ENCODE measurements at places on chromosomes 7 and 10. TPM values are rescaled to one million over a fixed set of nuclear protein-coding genes. Genes with fewer than 3 reads are reported as not detected.

DNA sequence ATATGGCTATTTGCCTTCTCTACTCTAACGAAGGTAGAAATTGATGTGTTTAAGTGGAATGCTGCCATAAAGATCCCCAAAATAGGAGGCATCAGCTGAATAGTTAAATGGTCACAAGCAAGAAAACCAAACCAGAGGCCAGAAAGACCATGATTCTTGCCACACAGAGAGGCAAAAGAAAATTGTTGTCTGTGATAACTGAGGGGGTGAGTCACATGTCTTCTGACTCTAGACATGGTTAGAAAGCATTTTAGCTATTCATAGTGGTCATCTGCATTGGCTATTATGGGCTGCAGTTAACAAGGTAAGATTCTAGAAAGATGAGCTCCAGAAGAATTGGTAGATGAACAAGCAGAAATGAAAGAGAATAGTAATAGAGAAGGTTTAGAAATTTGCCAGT is 361.4 kb upstream of the NPSR1 start:
- no peak for DNase-seq

DNA sequence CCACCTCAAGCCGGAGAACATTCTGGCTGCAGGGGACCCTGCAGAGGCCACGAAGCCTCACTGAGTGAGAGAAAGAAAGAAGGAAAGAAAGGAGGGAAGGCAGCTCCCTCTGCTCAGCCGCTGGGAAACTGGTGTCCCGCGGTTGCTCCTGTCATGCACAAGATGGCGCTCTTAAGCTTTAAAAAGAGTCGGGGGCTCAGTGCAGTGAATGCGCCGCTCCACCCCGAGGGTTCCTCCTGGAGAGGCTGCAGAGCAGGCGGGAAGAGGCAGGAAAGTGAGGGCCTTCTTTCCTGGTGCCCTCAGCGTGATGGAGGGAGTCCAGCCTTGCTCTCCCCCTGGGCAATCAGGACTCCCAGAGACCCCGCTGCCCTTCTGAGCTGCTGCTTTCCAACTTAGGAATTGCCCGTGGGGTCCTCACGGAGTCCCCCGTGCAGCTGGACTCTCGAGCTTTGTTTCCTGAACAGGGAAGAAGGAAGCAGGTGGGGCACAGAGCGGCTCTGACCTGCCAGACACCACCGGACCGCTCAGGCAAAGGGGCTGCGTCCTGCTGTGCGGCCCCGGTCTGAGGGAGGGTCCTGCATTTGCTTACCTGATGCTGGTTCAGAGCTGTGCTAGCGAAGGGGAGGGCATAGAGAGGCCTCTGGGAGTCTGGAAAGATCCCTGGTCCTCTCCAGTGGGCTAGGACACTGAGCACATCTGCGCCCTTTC is 141.9 kb upstream of the MKI67 start:
- no peak for DNase-seq

The COL1A2 gene
- 401 TPM for total RNA-seq

DNA sequence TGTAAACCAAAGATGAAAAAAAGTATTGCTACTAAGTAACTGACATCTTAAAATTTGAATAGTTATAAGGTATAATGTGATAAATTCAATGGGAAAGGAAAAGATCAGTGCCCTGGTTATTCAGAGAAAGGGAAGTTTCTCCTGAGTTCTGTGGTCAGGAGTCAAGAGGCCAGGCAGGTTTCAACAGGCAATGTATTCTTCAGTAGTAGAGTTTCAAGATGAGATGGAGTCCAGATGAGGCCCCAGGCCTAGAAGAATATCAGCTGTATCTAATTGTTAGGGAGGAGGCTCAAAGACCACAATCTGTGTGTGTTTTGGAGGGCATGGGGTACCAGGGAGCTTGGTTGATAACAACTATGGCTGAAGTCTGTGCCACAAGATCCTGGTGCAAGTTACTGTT is 101.4 kb upstream of the DLX6 start:
- DNase-seq: no peak

DNA sequence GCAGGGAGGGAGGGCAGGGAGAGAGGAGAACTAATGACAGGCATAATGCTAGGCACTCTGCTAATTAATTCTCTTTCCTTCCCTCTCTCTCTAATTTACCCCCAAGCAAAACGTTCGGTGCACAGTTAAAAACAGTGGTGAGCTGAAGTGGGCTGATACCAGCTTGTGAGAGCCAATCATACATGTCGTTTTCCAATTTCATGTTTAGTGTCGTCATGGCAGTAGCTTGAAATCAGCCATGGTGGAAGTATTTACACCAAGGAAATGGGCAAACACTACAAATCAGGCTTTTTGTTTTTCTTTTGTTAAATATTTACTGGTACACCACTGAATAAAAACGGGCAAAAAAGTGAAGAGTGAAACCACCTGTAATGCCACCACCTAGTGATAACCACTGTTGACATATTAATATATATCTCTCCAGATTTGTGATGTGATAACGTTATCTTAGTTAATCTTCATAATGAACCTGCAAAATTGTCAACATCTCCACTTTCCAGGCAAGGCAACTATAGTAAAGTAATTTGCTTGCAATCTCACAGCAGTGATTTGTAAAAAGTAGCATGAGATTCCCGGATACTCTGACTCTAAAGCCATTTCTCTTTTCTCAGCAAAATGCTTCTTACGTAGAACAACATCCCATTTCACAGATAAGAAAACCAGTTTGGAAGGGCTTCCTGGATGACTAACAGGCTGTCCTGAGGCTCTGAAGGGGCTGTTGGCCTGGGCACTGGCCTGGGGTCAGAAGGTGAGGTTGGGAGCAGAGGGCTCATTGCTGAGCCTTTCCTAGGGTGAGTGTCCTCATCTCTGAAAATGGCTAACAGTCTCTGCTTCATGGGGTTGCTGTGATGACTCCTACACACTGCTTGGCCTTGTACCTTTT is 83.7 kb downstream of the ATXN7L1 start:
- no peak for DNase-seq

DNA sequence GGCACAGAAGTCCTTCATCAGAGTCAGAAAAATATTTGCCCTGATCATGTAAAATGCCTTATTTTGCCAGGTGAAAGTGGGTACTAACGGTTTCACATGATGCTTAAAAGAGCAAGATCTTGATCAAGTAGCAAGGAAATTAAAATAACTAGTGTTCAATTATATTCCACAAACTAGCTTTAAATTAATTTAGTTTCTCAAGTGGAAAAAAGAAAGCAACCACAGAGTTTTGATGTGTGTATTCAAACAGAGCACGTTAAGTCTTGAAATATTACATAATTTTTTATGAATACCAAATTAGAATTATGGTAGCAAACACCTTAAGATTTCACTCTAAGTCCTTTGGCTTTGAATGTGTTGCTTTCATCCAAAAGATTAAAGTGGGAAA is 47.3 kb downstream of the PIP4K2A start:
- no peak for DNase-seq

The SCRN1 gene
- 36.9 TPM for total RNA-seq

The ANKRD22 gene
- 0.80 TPM for total RNA-seq

GRCh38 chr7:100584683-100585510 is 1.0 kb downstream of the LRCH4 start:
- DNase-seq: no peak

The ARHGAP22 gene
- 8.8 TPM for total RNA-seq

The FOXI2 gene
- not detected for total RNA-seq

- DNase-seq: no peak
Observed at GRCh38 chr10:102612964-102613275, 31.4 kb upstream of the TRIM8 start.
